Memory B cell (primary cell): ENCODE measurements at places on chromosomes 5 and 9.

- DNase-seq, result no peak
These were observed 96.2 kb upstream of the SMC2 start for GRCh38 chr9:103997856-103998370.

- DNase-seq, result no peak
These were observed 20.3 kb downstream of the CDC14B start for GRCh38 chr9:96599298-96599697.

- DNase-seq, result no peak
These were observed 344.3 kb upstream of the ARRDC3 start for GRCh38 chr5:91727463-91727862.

- DNase-seq, result no peak
These were observed 314.5 kb upstream of the RFX3 start for GRCh38 chr9:3840311-3840710.

DNA sequence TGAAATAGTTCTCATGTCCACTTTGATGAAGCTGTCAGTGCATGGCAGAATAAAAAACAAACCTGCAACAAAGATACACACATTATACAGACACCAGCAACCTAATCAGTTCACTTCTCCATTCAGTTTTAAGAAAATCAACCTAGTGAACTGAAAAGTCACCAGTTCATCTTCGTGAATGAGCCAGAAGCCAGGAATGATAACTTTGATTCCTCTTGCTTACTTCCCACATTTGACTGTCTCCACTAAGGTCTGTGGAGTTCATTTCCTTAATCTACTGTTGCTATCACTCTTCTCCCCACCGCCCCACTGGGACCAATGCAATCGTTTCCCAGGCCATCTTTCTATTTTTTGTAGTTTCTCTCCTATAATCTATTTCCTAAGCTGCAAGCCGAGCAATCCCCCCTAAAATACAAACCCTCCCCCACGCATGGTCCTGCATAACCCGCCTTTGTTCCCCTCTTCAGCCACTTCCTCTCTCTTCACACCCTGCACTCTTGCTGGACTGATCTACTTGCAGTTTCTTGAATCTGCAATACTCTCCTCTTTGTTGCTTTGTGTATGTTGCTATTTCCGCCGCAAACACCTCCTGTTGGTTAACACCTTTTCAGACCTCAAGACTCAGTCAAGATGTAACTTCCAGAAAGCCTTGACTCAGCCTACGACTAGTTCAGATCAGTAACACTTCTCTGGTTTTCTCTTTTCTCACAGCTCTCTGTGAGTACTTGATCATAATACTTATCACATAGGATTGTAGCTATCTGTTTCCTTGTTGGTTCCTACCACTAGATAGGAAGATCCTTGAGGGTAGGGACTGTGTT is 16.6 kb downstream of the STOM start:
- DNase-seq, result no peak

GRCh38 chr5:104363567-104363966 is 801.0 kb upstream of the NUDT12 start:
- no peak for DNase-seq
